ENCODE measurements at places on chromosomes 2 and 18.
A peak's percentile ranks its signal among the peaks of the same experiment; 100 is the strongest.

DNA sequence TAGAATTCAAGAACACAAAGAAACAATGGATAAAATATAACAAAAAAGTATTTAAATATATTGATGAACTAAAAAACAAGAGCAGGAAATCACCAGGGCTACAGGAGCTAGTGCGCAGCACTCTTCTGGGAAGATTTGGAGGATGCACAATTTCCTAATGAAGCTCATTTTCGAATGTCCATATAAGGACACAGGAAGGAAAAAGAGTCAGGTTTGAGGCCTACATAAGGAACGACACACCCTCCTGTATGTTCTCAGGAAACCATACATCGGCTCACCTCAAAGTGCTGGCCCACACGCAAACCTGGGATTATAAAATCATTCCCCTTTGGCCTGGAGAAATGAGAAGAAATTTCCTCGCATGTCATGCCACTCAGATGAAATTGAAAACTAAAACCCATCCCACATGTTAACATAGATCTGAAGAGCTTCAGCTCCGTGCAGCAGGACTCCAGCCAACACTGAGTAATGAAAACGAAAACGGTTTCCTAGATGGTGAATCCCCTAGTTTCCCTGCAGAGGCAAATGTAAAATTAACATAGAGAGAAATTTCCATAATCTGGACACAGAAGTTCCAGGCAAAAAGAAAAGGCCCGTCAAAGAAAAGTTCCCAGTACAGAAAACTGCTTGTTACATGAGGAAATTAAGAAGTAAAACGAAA is 825.8 kb downstream of the SOCS6 start:
- DNase-seq: no peak

GRCh38 chr18:57208047-57208446 is 61.2 kb downstream of the BOD1L2 start:
- DNase-seq: no peak

GRCh38 chr2:203849010-203849409 is 18.6 kb upstream of the CTLA4 start:
- no peak for DNase-seq

- peak; percentile 11 for DNase-seq
Observed at GRCh38 chr18:52288403-52289004, 51.5 kb upstream of the DCC start.

GRCh38 chr2:172021074-172021931 is 21.6 kb downstream of the METAP1D start:
- DNase-seq: peak; percentile 68

Measured in HuH-7 (cell line).